ENCODE measurements at places on chromosomes 3 and 15.

DNA sequence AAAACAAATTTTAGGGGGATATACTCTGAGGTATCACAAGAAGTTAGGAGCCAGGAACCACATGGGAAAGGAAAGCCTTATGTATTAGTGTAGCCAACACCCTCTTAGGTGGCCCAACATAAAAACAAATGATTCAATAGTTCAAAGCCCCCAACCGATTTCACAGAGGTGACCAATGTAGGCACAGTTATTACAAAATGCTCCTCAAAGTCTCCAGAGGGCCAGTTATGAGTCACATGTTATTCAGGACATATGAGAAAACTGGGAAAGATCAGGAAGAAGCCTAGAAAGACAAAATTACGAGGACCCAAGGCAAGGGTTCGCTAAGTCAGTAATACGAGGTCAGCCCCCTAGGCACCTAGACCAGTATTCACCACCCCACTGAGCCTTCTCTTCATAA, 29.9 kb upstream of the FBN1 start:
- DNase-seq, result no peak

DNA sequence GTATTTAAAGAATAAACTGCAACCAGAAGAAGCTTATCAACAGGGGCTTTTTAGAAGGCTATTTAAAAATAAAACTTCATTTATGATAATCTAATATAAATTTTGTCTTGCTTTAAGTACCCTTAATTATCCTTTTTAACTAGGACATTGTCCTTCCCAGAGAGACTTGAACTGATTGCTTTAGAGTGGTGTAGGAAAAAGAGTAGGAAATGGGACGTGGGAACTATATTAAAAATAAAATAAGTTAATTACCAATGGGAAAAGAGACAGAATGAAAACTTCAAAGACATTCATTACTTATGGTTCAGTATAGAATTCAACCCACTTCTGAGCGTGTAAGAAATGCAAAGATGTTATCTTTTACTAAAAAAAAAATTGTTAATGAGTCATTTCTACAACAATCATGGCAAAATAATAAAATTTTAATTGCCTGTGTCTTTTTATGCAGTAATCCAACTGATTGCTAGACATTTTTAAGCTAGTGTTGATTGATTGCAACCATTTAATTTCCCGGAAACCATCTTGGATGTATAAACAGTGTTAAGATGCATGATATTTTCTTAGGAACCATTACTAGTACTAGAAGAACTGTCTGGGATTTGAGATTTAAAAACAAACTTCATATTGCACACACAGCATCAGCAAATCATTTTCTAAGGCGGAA, 298.8 kb upstream of the UMPS start:
- no peak for DNase-seq

GRCh38 chr15:38058596-38059075, 124.2 kb downstream of the TMCO5A start:
- no peak for DNase-seq

- peak; percentile 40 for DNase-seq
Observed at GRCh38 chr15:70071799-70072198, 25.9 kb downstream of the TLE3 start.

- no peak for DNase-seq
Observed at GRCh38 chr3:184180165-184180564, 5.5 kb downstream of the AP2M1 start.

DNA sequence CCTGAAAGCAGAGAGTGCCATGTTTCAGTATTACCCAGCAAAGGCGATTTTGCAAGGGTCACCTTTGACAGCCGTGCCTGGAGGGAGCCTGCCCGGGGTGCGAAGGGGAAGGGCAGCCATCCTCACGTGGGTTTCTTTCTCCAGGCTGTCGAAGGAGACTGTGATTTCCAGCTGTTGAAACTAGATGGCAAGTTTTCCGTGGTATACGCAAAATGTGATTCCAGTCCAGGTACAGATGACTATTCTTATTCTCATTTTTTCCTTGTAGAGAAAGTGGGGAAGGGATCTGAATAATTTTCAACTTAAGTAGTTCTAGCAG, 3.4 kb downstream of the AHSG start:
- no peak for DNase-seq

GRCh38 chr3:173739726-173740125, 342.2 kb downstream of the NLGN1 start:
- no peak for DNase-seq

GRCh38 chr3:16512435-16513140, 911 bp downstream of the RFTN1 start:
- no peak for DNase-seq

GRCh38 chr3:161230621-161231171, 9.6 kb downstream of the NMD3 start:
- DNase-seq, result no peak

DNA sequence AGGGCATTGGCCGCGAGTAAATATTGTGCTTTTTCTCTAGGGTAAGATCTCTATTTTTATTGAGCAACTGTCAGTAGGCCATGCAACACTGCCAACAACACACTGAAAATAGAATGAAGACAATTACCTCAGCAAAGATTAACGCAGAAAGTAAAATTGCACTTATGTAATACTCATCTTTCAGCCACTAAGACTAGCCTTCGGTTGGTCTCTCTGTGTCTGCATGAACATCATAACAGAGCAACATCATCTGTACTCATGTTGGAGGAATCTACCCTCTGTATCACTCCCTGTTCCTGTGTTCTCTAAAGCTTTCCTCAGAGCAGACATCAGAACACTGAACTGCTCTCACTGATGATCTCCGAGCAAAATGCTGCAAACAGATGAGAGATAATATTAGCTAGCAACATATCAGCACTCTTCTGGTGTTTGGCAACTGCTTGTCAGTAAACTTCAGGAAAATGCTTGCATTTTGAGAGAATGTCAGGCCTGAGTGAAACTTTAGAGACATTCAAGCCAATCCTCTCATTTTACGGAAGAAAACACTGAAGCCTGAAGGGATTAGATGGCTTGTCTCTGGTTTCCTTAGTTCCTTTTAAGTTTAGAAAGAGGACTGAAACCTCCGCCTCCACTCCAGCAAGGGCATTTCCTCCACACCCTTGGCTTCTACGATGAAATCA, 8.4 kb upstream of the LRRC3B start:
- no peak for DNase-seq

DNA sequence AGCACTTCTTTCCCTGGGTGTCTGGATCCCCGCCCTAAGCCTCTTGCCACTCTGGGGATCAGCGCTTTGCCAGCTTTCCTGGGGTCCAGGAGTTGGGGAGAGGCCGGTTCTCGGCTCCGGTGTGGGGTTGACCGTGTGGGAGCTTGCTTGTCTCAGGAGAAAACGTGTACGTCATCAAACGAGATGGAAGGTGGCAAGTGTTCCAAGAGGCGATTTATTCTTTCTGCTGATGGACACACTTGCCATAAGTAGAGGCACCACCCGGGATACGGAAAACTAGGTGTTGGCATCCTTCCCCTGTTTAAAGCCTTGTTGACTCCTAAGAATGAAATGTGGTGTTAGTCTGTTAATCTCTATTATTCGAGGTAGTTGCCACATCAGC, 295 bp downstream of the ZWILCH start:
- DNase-seq, result no peak

- DNase-seq, result no peak
Observed at GRCh38 chr15:88725305-88726210, 77.7 kb upstream of the ACAN start.

DNA sequence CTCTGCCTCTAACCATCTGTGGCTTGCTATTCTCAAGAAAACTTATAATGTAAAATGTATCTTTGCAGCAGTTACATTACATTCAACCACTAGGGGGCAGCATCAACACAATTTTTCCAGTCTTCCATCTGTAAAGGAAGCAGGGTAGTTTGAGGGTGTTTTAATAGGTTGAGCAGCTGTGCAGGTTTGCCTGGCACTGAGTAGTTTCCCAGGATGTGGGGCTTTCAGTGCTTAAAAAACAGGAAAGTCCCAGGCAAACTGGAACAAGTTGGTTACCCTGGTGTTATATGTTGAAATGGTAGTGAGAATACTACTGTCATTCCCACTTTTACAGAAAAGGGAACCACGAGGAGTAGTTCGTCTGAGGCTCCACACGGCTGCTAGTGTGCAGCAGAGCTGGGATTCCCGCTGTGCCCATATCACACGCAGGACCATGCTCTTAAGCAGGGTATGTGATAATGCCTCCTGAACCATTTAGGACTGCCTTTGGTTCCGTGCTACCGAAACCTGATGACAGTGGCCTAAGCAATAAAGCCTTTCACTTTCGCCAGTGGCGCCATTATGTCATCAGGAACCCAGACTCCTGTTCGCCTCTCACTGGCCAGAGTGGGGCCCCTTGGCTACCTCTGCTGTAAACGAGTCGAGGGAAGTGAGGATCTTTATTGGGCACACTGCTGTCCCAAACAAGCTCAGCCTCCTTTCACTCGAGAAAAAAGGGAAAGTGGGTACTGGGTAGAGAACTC, 64.7 kb upstream of the ZBTB38 start:
- peak; percentile 75 for DNase-seq

DNA sequence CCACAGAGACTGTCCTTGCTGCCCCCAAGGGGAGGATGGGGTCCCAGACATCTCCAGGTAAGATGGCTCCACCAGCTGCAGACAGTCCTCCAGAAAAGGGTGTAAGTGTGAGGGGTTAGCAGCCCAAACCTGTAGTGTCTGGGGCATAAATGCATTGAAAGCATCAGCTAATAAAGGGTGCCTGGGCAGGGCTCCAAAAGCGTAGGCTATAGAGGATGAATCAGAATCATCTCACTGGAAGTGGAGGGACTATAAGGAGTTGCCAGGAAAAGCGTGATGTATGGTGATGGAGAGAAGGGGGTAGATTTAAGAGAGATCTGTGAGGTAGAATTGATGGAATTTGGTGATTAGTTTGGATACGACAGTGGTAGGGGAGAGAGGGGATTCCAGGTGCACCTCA, 79.9 kb upstream of the ONECUT1 start:
- no peak for DNase-seq

DNA sequence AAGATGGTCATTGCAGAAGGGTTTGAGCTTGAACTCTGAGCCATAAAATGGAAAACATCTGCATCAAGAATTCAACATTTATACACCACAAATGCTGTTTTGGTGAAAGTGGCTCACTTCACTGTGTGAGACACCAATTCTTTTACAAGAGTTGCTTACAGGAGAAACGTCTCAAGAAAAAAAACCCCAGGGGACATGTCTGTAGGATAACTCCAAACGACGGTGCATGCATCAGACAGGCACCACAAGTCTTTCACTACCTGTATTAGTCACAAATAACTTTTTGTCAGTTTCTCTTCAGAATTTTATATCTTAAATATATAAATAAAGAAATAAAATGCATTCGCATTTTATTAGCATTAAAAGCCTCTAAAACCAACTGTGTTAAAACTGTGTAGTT, 164.3 kb downstream of the EFHB start:
- DNase-seq, result no peak

DNA sequence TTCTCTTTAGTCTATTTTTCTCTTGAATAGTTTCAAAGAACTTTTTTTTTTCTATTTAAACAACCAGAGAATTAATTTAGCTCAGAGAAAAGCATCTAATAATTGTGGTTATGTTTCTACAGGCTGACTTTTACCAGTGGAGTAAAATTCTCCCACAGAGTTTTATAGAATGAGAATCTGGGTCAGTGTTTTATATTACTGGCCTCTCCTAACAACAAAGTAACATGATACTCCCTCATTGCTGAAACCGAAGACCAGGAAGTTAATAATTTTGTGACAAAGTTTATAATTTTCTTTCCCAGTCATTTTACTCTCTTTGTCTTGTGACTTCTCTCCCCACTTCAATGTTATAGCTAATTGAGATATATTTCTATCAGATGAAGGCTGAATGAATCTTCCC, 946.9 kb downstream of the EPHA3 start:
- no peak for DNase-seq

- DNase-seq, result no peak
Observed at GRCh38 chr15:75578173-75578947, 755 bp downstream of the PTPN9 start.

GRCh38 chr3:33026267-33026666, 70.7 kb downstream of the GLB1 start:
- no peak for DNase-seq

Measured in SK-N-DZ (cell line).